ENCODE measurements at places on chromosomes 1 and 21. TPM values are rescaled to one million over a fixed set of nuclear protein-coding genes. Genes with fewer than 3 reads are reported as not detected.

ASCL5 gene
- total RNA-seq, result not detected

EPHA10 gene
- total RNA-seq, result not detected

COL11A1 gene
- not detected for total RNA-seq

CTSK gene
- 1.7 TPM for total RNA-seq

Data from right lobe of liver (tissue), 6 donors.